Activated gamma-delta T cell (primary cell): ENCODE measurements at places on chromosomes 12 and 14.

GRCh38 chr12:115163710-115164109 is 479.7 kb upstream of the TBX3 start:
- DNase-seq = no peak

- DNase-seq = no peak
Measured at GRCh38 chr12:50685641-50686040, 78.3 kb upstream of the ATF1 start.

DNA sequence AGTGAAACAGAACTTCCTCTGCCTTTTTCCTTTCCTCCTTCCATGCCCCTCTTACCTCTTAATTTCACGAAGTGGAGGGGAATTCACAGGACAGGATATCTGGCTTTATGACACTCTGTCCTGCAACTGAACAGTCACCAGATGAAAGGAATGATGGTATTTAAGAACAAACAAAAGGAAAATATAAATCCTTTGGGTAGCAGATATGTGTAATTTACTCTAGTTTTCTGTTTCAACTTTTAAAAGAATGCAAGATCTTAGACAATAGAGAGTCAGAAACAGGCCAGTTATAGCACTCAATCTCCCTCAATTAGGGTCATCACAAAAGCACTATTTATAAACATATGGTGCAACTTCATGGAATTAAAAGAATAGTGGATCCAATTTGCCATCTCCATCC is 25.0 kb upstream of the HMGA2 start:
- no peak for DNase-seq

GRCh38 chr14:75604979-75605851 is 26.8 kb downstream of the FLVCR2 start:
- DNase-seq = no peak

DNA sequence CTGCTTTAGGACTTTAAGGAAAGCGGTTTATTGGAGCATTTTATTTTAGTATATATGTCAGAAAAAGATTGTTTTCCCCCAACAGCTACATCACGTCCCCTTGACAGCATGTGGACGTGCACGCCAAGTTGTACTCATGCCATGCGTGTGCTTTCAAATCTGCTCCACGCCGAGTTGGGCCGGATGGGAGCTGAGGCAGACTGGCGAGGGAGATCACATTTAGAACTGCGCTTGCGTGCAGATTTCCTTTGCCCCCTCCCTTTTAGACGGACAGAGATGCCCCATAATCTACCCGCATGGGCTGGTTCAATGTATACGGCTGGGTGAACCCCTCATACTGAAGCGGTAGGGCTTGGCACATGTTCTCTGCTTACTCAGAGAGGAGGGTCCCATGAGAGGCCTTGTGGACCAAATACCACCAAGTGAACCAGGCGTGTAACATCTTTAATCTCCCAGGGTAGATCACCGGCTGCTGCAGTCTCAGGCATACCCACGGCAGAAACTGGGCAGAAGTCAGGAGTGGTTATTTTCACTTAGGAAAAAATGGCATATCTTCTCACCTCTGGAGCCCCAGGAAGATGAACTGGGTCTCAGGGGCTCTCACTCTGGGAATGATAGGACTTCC is 92.1 kb downstream of the ESR2 start:
- DNase-seq = no peak

DNA sequence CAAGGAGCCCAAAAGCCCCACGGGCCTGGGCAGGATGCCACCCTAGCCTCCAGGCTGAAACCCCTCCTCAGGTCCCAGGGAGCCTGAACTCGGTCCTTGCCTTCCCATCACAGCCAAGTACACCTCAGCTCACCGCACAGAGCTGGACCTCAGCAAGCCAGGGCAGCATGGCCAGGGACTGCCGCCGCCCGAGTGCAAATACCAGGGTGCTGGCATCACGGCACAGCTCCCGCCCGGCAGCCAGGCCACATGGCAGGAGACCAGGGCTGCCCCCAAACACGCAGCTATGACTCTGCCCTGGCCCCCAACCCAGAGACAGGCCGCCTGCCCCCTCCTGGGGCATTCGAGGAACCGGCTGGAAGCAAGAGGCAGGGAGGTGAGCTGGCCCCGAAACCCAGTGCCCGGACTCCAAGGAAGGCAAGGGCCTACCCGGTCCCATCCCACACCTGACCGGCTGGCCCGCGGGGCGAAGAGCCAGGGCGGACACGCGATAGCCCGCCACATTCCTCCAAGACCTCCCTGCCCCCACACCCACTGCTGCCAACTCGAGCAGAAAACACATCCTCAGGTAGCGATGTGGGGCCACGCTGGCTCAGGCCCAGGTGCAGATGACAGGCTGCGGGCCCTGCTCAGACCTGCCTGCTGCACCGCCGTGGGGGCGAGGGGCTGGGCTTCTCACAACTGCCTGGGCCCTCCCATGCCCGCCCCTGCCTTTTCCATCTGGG is 2.7 kb downstream of the JAG2 start:
- DNase-seq = no peak

GRCh38 chr12:33296529-33296928 is 143.1 kb downstream of the SYT10 start:
- no peak for DNase-seq
